ENCODE measurements at places on chromosomes 16 and 17. TPM values are rescaled to one million over a fixed set of nuclear protein-coding genes. Genes with fewer than 3 reads are reported as not detected.

Gene RAI1
- 15.0 TPM for total RNA-seq

Gene PIPOX
- total RNA-seq: 1.4 TPM

Gene KRTAP17-1
- total RNA-seq: not detected

Gene USH1G
- total RNA-seq: 0.22 TPM

Gene CCL14
- total RNA-seq: not detected

Gene CCL1
- total RNA-seq: not detected

Gene HASPIN
- total RNA-seq: 3.4 TPM
